ENCODE measurements at places on chromosomes 12 and 14. TPM values are rescaled to one million over a fixed set of nuclear protein-coding genes. Genes with fewer than 3 reads are reported as not detected.

The CLEC4C gene
- not detected for total RNA-seq

The LMO3 gene
- total RNA-seq: 1.9 TPM

DNA sequence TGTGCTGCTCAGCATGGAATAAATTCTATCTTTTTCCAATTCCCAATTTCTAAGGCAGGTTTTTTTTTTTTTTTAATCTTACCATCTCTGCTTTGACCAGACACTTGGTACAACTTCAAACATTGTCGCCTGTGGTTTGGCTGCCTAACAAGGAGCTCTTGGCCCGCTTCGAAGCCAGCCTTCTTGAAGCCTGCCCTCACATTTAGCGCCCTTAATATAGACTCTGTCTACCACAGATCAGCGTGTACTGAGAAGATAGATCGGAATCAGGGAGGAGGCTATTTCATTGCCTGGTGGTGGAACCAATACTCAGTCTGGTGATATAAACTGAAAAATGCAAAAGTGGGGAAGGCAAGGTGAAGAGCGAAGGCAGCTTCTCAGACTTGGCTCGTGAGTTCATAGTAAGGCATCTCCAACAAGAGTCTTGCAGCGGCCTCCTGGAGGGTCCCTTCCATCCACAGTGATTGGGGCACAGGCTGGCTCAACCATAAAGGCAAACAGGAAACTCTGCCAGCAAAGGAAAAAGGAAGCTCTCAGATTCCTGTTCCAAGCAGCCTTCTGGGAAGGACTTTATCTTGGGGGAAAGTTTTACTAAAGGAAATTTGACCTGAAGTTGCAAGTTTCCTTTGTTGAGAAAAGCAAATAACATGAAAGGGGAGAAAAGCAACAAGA is 103.2 kb upstream of the BCL2L14 start:
- no peak for DNase-seq

The NANOG gene
- not detected for total RNA-seq

DNA sequence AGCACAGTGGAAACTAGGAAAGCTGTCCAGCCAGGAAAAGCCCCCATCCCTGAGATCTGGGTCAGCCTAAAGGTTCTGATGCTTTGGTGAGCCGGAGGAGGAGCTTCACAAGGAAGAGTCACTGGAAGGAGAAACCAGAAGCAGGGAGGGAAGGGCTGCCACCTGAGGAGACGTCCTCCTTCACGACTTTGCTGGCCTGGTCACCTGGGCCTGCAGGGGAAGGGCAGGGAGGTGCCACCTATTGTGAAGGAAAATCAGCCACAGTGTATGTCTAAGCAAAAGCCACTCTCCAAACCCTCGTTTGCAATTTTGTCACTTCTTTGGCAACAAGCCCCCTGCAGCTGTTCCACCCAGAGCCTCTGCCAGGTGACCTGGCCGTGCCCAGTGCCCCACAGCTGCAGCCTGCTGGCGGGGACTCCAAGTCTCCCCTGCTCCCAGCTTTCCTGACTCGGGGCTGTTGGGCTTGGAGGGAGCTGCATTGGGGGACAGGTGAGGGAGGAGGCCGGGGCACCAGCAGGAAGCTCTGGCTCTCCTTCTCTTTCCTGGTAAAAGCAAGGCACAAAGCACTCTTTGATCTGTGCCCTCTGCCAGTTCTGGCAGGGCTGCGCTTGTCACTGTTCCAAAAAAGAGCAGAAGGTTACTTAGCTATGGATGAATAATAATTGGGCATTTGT is 120.9 kb upstream of the BCL2L14 start:
- no peak for DNase-seq

GRCh38 chr14:106843951-106844483 is 1317.6 kb downstream of the TMEM121 start:
- DNase-seq: no peak

DNA sequence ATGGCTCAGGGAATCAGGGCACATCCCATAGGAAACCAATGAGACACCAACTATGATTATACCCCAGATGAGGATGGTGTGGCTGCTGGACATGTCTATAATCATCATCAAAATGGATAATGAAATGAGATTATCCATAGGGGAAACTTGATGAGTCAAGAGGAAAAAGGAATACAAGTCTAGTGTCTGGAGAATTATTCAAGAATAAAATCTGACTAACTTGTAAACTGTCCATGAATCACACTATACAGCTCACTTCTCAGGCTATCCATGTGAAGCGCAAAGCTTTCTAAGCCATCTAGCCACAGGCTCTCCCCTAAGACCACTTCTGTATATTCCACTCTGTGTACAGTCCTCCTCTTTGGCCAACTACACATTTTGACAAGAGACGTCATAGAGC is 52.5 kb downstream of the DUSP16 start:
- DNase-seq: no peak

DNA sequence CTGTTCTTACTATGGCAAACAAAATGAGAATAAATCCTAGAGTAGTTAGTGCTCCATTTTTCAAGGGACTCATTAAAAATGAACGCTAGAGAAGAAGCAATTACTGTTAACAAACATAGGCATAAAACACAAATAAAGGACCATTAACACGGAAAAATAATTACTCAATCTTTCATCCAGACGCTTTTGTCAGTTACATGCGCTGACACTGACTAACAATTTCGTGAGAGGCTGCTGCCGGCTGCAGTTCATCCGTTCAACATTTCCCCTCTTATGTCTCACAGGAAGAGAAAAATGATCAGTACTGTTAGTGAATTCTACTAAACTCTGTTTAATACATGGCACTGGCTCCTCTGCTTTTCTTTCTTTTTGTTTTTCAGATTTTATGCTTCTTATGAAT is 472.7 kb upstream of the FLRT2 start:
- DNase-seq: no peak

The SRGAP1 gene
- total RNA-seq: 0.85 TPM

The GTF2H3 gene
- 11.8 TPM for total RNA-seq

DNA sequence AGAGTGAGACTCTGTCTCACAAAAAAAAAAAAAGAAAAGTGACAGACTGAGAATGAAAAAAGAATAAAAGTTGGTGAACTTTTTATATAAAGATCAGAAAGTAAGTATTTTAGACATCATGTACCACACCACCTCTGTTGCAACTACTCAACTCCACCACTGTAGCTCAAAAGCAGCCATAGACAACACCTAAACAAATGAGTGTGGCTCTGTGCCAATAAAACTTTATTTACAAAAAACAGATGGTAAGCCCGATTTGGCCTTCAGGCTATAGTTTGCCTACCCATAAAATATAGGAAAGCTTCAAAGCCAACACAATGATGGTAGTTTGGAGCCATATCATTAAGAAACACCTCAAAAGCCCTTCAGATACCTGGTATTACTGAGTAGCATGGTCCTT is 154.5 kb upstream of the FOXN3 start:
- no peak for DNase-seq

GRCh38 chr12:96670334-96670899 is 181.0 kb downstream of the CFAP54 start:
- no peak for DNase-seq

The RBP5 gene
- not detected for total RNA-seq

The STXBP6 gene
- total RNA-seq: 4.9 TPM

GRCh38 chr12:7656121-7656520 is 9.6 kb downstream of the APOBEC1 start:
- no peak for DNase-seq

DNA sequence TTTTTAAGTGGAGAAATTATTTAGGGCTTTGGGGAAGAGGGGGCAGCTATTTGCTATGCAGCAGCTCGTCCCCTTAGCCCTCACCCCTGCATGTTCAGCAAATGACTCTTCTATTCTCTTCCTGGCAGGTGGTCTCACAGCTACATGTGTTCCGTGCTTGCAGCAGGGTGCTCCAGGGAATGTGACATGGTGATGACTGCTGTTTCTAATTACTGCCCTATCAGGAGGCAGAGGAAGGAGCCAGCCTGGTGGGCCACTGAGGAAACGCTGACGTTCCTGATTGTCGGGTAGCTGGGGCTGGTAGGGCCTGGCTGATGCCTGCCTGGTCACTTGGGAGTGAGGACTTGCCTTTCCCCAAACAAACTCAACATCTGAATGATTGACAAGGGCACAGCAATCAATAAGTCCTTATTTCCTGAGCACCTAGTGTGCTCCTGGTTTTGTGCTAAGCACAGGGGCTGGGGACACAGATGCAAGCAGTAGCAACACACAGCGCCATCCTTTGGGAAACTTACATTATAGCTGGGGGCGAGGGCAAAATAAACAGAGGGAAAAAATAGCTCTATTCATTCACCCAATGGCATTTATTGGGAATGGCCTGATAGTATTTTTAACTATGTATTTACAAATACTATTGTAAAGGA is 377.8 kb downstream of the FUT8 start:
- DNase-seq: no peak

The TOMM20L gene
- not detected for total RNA-seq

The ZFC3H1 gene
- 26.4 TPM for total RNA-seq

- no peak for DNase-seq
Observed at GRCh38 chr12:51811203-51812202, 37.0 kb downstream of the FIGNL2 start.

The TTLL5 gene
- 14.5 TPM for total RNA-seq

- no peak for DNase-seq
Observed at GRCh38 chr14:24236689-24237462, 4.1 kb downstream of the GMPR2 start.

The UBE3B gene
- 58.2 TPM for total RNA-seq

The FGF6 gene
- 0.73 TPM for total RNA-seq

The PRKCH gene
- 11.3 TPM for total RNA-seq

The CCDC177 gene
- not detected for total RNA-seq

The PROX2 gene
- not detected for total RNA-seq

The DIO3 gene
- total RNA-seq: not detected

The SELPLG gene
- total RNA-seq: 5.0 TPM

DNA sequence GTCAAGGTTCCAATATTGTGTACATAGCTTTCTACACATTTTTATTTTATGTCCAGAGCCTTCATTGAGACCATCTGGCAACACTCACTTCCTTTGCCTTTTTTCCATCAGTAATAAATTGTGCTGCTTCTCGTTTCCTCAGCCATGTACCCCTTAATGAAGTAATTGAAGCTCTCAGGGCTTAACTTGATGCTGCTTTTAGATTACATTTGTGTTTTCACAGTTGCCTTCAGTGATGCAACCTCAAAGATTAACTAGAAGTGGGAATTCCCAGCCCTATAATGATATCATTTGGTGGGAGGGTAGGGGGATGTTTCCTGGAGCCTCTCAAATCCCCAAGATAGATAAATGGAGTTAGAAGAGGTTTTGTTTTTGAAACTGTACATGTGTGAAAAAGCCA is 80.2 kb upstream of the KRR1 start:
- DNase-seq: no peak

GRCh38 chr12:13374793-13375192 is 178.3 kb downstream of the EMP1 start:
- no peak for DNase-seq

DNA sequence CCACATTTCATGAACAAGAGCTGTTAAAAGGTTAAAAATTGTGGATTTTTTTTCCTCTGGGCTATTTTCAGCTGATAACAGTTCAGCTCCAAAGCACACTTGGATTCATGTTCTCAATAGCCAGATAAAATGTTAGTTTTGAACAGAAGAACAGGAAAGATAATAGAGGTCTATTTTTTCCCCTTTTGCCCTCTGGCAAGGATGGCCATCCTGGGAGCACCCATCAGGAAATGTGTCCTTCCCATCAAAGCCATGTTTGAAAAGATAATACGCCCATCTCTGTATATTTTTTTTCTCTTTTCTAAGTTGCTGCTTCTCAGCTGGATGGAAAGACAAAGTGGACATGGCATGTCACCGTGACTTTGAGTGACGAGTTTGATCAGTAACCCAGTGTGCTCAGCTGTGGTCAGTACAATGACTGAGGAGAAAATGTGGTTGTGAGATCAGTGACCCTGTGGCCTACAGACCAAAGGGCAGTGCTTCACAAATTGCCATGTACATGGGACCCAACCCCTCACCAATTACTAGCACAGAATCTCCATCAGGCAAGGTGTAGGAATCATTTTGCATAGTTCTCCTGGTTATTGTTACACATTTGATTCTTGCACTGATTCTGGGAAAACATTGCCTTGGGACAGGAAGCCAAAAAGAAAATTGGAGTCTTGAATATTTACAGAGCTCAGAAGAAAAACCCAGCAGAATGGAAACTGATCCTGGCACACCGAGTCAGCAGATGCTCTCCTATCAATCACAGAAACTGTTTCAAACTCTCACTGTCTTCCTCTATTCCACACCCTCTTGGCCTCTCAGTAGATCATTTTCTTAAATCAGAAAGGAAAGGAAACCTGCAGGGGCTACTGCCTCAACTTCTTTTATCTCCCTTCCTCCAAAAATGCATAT is 64.3 kb downstream of the ANO6 start:
- DNase-seq: no peak

- no peak for DNase-seq
Observed at GRCh38 chr12:16072678-16073077, 161.5 kb downstream of the DERA start.

The CCDC198 gene
- total RNA-seq: 0.16 TPM

- DNase-seq: no peak
Observed at GRCh38 chr14:67815573-67816225, 691 bp downstream of the ZFYVE26 start.

DNA sequence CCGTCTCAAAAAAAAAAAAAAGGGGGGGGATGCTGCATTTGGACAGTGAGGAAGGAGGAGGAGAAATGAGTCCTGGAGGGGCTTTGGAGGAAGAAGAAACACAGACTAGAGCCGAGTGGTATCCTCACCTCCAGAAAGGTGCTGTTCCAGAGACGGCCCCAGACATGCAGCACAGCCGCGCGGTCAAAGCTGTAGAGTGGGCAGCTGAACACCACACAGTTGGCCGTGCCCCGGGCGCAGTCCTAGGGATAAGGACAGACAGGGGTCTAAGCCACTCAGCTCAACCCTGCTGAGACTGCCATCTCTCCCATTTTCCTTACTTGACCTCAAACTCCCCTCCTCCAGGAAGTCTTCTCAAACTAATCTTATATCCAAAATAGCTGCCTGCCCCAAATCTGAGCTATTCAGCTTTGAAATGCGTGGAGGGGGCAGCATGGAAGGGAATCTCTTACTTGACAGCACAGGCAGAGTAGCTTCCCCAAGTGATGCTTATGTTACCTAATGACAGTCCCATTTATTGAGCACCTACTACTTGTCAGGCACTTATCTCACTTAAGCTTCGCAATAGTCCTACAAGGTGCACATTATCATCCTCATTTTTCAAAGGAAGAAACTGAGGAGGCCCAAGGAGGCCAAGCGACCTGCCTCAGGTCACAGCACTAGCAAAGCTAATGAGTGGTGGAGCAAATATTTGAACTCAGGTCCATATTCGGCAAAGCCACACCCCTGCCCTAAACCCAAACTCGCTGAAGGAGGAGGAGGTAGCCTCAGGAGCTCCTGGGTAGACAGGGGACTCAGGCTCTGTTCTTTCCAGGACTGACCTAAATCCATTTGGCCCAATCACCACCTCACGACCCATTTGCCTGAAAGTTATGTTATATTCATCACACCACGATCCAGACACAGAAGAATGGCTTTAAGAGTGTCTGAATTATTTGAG is 18.7 kb downstream of the ITGA7 start:
- no peak for DNase-seq

GRCh38 chr12:214003-214741 is at the start of gene SLC6A12:
Gene SLC6A12, minus strand, starts transcription at chr12:214157. Its CDS starts 4,171 bp downstream, at chr12:209986.
- DNase-seq: no peak

DNA sequence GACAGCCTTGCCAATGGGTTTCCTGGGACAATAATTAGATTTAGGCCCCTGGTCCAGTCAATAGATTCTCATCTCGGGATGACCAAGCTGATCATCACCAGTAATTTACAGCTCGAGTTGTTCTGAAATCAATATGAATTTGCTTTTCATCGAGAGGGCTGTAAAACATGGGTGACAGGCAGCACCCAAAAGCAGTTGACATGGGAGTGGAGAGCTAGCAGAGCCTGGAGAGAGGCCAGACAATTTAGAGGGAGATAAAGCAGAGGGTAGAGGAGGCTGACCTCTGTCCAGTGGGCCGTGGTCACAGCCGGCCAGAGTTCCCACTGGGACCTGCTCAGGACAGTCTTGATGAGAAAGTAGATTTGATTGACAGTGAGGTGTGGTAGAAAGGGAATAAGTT is 157.3 kb downstream of the ASCL4 start:
- DNase-seq: no peak

Measured in gastrocnemius medialis (tissue), 4 donors.